ENCODE measurements at places on chromosomes 3 and 15. TPM values are rescaled to one million over a fixed set of nuclear protein-coding genes. Genes with fewer than 3 reads are reported as not detected.

The PLCB2 gene
- total RNA-seq = 9.2 TPM

The CHL1 gene
- 1.0 TPM for total RNA-seq

The GATA2 gene
- not detected for total RNA-seq

The NR2E3 gene
- not detected for total RNA-seq

The FGF7 gene
- not detected for total RNA-seq

The RHCG gene
- total RNA-seq = not detected

The CEP19 gene
- total RNA-seq = 5.7 TPM

The IL17RE gene
- 0.53 TPM for total RNA-seq

The TRH gene
- not detected for total RNA-seq

The GPR160 gene
- total RNA-seq = 115 TPM

The FANCD2 gene
- 130 TPM for total RNA-seq

The ZNF860 gene
- total RNA-seq = 22.2 TPM

The SLC28A1 gene
- not detected for total RNA-seq

The FAM3D gene
- total RNA-seq = not detected

The LMAN1L gene
- total RNA-seq = 0.37 TPM

The SERPINI2 gene
- not detected for total RNA-seq

The PLXND1 gene
- total RNA-seq = 4.7 TPM

The CYP8B1 gene
- not detected for total RNA-seq

The ETV5 gene
- 1.1 TPM for total RNA-seq

The DNAH1 gene
- 5.8 TPM for total RNA-seq

The PTPRG gene
- 0.70 TPM for total RNA-seq

The CIB1 gene
- total RNA-seq = 54.5 TPM

The SUSD5 gene
- not detected for total RNA-seq

The RARB gene
- not detected for total RNA-seq

The COL6A5 gene
- not detected for total RNA-seq

The DPPA2 gene
- not detected for total RNA-seq

The GSK3B gene
- 40.9 TPM for total RNA-seq

The NEK4 gene
- total RNA-seq = 29.6 TPM

The ATP13A3 gene
- total RNA-seq = 79.5 TPM

The EIF4E3 gene
- not detected for total RNA-seq

The CTXN2 gene
- total RNA-seq = 0.35 TPM

The KIF7 gene
- total RNA-seq = not detected

The CHRNA7 gene
- total RNA-seq = not detected

The OGG1 gene
- 120 TPM for total RNA-seq

The CCDC39 gene
- not detected for total RNA-seq

The CCR8 gene
- total RNA-seq = not detected

The CLDN18 gene
- not detected for total RNA-seq

The RETNLB gene
- total RNA-seq = not detected

The CLEC3B gene
- total RNA-seq = not detected

The NDN gene
- not detected for total RNA-seq

The AHSG gene
- total RNA-seq = not detected
